ENCODE measurements at places on chromosomes 7 and 10. TPM values are rescaled to one million over a fixed set of nuclear protein-coding genes. Genes with fewer than 3 reads are reported as not detected.

DNA sequence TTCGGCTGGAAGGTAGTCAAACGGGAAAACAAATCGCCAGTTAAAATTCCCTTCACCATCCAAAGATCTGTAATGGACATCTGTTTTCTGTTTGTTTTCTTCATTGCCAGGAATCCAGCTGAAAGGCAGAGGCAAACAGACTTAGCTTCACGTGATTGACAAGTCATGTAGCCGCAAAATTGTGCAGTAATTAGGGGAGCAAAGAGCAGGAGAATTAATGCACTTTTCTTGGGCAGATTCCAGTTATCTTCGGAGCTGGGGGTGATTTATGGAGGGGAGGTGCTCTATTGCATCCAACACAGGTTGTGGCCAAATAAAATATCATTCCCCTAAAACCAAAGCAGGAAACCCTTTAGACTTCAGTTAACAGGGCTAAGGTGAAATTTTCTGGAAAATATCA is 162.2 kb downstream of the MYOF start:
- H3K4me3 ChIP-seq: no peak overlapping the region
- H3K27ac ChIP-seq: no peak overlapping the region
- H3K27me3 ChIP-seq: no peaks in the 10 kb centered on the region
- DNase-seq: peak; percentile 38

DNA sequence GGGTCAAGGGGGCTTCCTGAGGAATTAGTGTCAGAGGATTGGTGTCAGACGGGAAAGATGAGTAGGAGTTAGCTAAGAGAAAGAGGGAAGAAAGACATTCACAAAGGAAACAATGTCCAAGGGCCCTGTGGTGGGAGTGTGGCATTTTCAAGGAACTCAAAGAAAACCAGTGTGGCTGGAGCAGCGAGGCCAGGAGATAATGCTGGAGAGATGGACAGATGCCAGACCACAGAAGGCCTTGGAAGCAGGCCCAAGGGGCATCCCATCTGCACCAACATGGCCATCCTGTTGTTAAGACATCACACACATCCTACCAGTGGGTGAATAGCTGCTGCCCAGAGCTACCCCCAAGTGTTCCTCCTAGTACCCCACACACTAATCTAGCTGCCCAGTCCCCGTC is 36.1 kb upstream of the CUL1 start:
- no peak overlapping the region for H3K4me3 ChIP-seq
- no peak for DNase-seq
- H3K4me1 ChIP-seq: no peaks in the 10 kb centered on the region
- no peaks in the 10 kb centered on the region for H3K27me3 ChIP-seq
- H3K27ac ChIP-seq: no peak overlapping the region

DNA sequence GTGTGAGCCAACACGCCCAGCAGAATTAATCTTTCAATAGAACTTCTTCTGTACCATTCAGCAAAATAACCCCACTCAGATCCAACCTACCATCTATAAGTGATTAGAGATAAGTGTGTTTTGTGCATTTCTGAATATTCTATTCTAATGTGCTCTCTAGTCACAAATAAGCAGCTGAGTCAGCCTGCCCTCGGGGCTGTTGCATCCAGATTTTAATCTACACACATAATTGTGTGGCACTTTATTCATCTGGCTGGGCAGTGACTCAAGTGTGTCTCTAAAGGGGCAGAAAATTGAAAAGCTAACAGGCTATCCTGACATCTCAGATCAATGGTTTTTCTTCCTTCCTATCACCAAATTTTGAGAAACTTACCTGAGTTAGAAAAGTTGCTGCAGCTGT is 60.3 kb downstream of the PRR15 start:
- H3K36me3 ChIP-seq: no peaks in the 10 kb centered on the region
- H3K4me3 ChIP-seq: no peak overlapping the region
- no peaks in the 10 kb centered on the region for H3K27me3 ChIP-seq

- H3K27me3 ChIP-seq: no peaks in the 10 kb centered on the region
- no peak overlapping the region for H3K27ac ChIP-seq
- H3K36me3 ChIP-seq: no peaks in the 10 kb centered on the region
- no peak overlapping the region for H3K4me3 ChIP-seq
- no peak for DNase-seq
- H3K4me1 ChIP-seq: no peaks in the 10 kb centered on the region
These were observed 61.6 kb downstream of the COBL start for GRCh38 chr7:51255036-51255435.

DNA sequence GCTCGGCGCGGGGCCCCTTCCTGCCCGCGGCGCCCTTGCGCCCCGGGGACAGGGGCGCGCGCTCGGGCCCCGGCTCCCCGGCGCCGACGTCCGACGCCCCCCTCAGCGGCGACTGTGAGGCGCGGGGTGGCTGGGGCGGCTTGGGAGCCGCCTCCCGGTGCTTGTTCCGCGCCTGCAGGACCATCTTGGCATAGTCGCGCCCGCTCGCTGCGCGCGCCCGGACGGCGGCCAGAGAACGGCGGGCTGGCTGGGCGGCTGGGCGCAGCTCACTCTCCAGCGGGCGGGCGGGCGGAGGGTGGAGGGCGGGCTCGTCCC is at the start of gene DPY19L1:
TSS of gene DPY19L1 (minus strand) at position 275 of the 315 bp plus-strand sequence. CDS start at position 184, 91 bp downstream.
- H3K27ac ChIP-seq: peak within 1 kb of the TSS; percentile 73
- H3K4me1 ChIP-seq: peaks cover 17% of the 10 kb centered on the region
- DNase-seq: no peak
- no peaks in the 10 kb centered on the region for H3K27me3 ChIP-seq
- H3K4me3 ChIP-seq: peak within 1 kb of the TSS; percentile 78

- DNase-seq: peak; percentile 85
- no peak overlapping the region for H3K4me3 ChIP-seq
- H3K27me3 ChIP-seq: no peaks in the 10 kb centered on the region
- H3K4me1 ChIP-seq: peaks cover 7% of the 10 kb centered on the region
- no peaks in the 10 kb centered on the region for H3K36me3 ChIP-seq
These were observed 274.4 kb downstream of the THSD7A start for GRCh38 chr7:11557627-11558026.

DNA sequence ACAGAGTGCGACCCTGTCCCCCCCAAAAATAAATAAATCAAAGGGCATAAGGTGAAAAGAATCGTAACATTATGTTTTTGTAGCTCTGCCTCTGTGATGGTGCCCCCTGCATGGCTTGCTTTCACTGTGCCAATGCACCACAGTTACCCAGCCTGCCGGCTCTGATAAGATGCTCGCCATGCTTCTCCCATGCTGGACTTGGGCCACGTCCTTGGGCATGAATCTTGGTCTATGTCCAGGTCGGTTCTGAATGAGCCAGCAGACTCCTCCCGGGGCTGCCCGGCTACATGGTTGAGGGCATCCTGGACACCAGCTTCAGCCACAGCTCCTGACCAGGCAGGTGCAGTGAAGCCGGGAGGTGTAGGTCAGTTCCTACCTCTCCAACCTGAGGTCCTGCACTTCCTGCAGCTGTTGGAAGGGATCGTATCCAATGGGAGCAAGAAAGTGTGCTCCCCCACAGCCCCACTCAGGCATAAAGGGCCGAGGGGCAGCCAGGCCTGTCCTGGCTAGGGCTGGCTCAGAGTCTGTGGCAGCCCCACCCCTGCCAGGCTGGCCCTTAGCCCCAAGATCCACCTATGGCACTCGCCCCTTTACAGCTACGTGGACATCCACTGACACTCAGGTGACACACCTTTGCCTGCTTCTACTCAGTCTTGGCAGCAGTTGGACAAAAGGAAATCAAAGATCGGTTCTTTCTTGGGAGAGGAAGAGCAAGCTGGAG is 34.1 kb downstream of the CHST3 start:
- H3K27ac ChIP-seq: peak overlapping the region; percentile 39
- H3K4me1 ChIP-seq: peaks cover 19% of the 10 kb centered on the region
- H3K4me3 ChIP-seq: no peak overlapping the region

DNA sequence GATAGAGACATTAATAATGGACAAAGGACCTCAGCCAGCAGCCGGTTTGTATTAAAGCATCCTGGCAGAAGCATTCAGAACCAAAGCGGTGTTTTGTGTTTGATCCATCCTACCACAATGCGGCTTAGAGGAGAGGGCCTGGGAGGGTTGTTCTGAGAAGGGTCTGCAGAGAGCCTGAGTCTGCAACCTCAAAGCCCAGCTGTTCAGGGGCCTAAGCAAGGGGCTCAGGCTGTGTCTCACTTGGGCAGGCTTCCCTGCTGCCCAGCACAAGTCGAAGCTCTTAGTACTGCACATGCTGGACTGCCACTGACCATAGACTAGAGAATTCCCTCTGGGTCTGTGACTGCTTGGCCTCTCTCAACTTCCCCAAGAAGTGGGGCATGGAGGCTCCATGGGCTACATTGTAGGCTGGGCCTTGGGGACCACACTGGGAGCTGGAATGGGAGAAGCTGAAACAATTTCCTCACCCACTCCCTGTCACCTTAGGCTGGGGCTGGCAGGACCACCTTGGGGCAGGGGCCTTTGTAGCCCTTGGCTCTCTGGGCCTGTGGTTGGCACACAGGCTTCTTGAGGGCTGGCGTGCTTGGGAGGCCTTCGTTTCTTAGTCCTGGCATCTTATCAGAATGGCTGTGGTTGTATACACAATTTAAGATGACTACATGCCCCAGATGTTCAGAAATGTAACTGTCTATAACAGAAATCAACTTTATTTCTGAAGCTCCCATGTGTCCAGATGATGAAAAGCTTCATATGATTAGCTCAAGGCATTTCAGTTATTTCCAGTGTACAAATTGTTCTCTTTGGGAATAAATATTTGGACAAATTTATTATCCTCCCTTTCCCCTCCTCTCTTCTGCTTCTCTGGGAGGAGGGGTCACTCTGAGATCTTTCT is 44.5 kb downstream of the LRRC18 start:
- DNase-seq: no peak
- no peaks in the 10 kb centered on the region for H3K36me3 ChIP-seq
- no peaks in the 10 kb centered on the region for H3K27me3 ChIP-seq
- H3K27ac ChIP-seq: no peak overlapping the region
- H3K4me1 ChIP-seq: no peaks in the 10 kb centered on the region
- no peak overlapping the region for H3K4me3 ChIP-seq

DNA sequence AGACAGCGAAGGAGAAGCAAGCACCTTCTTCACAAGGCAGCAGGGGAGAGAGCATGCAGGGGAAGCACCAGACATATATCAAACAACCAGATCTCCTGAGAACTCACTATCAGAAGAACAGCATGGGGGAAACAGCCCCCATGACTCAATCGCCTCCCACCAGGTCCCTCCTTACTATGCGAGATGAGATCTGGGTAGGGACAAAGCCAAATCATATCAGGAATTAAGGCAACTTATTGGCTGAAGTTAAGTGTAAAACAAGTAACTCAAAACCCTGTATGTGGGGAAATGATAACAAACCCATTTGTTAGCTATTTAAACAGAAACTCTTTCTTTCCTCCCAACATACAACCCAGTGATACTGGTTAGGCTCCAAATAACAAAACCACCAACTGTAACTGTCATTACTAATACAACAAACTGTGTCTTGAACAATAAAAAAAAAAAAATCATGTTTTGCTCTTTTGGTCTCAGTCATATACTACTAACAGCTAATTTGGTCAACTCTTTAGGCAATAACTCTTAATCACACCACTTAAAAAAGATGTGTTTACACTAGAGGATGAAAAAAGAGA is 57.8 kb downstream of the MINDY3 start:
- DNase-seq: peak; percentile 10
- H3K4me1 ChIP-seq: no peaks in the 10 kb centered on the region
- H3K27ac ChIP-seq: no peak overlapping the region
- H3K4me3 ChIP-seq: no peak overlapping the region

The CTAGE6 gene
- 0.17 TPM for total RNA-seq

The COPG2 gene
- 24.4 TPM for total RNA-seq

The GPR85 gene
- total RNA-seq: not detected

The UPK3BL2 gene
- total RNA-seq: 4.3 TPM

The HOXA6 gene
- total RNA-seq: not detected

The SRRM3 gene
- 1.7 TPM for total RNA-seq

The PNLIP gene
- total RNA-seq: not detected
